ENCODE measurements at places on chromosomes 16 and 17. TPM values are rescaled to one million over a fixed set of nuclear protein-coding genes. Genes with fewer than 3 reads are reported as not detected.

Gene C17orf78
- total RNA-seq: not detected

Gene ITGB3
- 11.6 TPM for total RNA-seq

Gene MAPT
- 4.8 TPM for total RNA-seq

Gene PDE6G
- total RNA-seq: 0.49 TPM

Gene CIBAR2
- not detected for total RNA-seq

Gene CCL8
- total RNA-seq: 3.1 TPM

All from skin of body (tissue), 3 donors.